ENCODE measurements at places on chromosomes 16 and 17.

DNA sequence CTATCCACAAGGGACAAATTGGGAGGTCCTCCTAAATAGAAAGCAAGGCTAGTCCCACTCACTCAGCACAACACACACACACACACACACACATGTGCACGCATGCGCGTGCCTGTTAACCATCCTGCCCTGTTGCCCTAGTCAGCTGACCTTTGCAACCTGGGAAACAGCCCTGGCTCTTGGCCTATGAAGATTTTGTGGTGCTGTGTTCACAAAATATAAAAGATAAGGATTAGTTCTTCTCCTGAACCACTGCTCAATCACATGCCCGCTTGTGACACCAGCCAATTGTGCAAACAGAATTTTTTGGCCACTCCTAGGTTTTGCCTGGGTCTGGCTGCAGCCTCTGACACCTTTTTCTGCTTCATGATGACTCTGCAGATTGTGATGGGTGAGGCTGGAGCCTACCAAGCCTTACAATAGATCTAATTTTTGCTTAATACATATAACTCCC, 3.3 kb upstream of the CES1 start:
- no peak for DNase-seq

DNA sequence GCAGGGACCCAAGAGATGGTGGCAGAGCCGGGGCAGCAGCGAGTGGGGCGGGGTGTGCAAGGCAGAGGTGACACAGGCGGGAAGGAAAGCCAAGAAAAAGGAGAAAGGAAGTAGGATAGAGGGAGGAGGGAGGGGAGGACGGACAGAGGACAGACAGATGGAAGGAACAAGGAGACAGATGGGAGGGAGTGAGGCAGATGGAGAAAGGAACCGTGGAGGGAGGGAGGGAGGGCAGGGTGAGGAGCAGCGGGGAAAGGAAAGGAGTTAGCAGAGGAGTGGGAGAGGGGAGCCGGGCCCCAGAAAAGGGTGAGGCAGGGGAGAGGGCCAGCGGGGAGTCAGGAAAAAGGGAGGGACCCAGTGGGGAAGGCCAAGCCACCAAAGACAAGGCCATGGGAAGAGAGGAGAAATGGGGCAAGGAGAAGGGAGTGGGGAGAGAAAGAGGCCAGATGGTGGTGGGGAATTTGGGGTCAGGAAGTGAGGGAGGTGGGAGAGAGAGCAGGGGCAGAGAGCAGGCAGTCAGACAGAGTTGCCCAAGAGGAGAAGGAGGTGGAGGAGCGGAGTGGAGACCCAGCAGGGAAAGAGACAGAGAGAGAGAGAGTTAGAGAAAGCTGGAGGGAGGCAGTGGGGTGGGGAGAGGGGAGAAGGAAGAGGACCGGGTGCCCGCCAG, 13.2 kb upstream of the ASGR1 start:
- DNase-seq = no peak

DNA sequence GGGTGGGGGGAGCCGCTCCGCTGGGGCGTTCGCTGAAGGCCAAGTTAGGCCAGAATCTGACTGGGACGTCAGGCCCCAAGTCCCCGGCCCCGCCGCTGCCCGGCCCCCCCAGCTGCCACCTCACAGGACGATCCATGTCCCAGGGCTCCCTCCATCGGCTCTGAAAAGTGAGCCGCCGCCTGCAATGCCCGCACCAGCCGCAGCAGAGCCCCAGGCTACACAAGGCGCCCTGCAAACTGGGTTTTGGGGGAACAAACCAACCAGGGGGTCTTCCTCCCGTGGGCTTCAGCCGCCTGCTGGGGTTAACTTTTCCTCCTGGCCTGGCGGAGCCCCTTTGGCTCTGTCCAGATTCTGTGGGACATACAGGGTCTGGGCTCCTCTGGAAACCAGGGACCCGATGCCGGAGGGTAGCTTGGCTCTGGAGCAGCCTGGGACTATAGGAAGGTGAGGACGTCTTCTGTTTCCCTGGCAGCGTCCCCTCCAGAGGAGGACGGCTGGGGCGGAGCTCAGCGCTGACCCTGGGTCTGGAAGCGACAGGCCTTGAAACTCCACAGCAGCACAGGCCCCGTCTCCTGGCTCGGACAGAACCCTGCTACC, 835 bp downstream of the NME4 start:
- no peak for DNase-seq

GRCh38 chr16:31420037-31420436, 8.1 kb downstream of the COX6A2 start:
- DNase-seq = no peak

GRCh38 chr16:21717608-21718007, 53.8 kb downstream of the OTOA start:
- no peak for DNase-seq

- no peak for DNase-seq
These were observed 19.5 kb downstream of the PLLP start for GRCh38 chr16:57264950-57265371.

GRCh38 chr17:13962716-13963240, 106.5 kb upstream of the COX10 start:
- no peak for DNase-seq

DNA sequence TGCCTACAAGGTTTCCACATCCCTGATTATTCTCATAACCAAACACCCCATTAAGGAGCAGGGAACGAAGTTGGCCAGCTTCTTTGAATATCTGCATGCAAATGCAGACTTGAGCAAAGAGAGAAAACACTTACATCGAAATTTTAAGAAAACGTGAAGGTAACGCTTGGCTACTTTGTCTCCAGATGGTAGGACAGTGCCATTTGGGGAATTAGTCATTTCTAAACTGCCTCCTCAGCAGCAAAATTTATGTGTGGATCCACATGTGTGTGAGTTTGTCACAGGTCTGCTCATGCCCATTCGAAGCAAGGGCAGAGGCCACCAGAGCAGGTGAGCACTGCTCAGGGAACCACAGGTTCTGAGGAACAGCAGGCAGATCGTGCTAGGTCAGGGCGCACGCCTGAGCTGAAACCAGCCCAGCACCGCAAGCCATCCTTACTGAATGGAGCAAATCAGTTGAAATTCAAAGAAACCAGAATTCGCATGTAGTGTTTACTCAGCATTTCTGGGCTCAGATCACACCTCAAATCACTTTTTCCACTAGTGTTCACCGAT, 80.1 kb downstream of the SOCS1 start:
- DNase-seq = no peak

- no peak for DNase-seq
These were observed 409.6 kb downstream of the NPIPA8 start for GRCh38 chr16:17926866-17927399.

DNA sequence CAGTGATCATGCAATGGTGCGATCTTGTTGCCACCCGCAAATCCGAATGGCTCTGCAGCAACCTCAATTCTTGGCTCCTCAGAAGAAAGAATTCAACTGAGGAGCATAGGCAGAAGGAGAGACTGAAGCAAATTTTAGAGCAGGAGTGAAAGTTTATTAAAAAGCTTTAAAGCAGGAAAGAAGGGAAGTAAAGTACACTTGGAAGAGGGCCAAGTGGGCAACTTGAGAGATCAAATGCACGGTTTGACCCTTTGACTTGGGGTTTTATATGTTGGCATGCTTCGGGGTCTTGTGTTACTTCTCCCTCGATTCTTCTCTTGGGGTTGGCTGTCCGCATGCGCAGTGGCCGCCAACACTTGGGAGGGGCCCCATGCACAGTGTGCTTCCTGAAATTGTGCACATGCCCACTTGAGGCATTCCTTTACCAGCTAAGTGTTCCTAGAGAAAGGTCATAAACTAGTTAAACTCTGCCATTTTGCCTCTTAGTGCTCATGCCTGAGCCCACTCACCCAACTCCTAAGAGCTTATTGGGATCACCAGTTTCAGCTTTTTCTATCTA, 36.7 kb downstream of the ZNRF1 start:
- no peak for DNase-seq

DNA sequence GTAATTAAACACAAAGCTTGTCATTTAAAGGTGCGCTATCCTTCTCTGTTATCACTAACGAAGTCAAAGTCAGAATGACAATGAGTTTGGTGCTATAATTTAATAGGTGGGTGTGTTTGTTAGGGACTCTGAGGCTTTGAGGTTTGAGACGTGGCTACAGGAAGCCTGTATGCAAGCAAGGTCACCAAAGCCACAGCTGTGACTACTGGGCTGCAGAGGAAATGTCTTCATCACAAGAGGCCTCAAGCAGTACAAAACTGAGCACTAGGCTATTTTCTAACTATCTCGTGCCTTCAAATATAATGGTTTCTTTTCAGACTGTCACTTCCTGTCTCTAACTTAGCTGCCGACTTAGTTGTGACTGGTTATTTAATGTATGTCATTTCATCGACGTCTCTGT, 141.2 kb downstream of the AATF start:
- DNase-seq = peak; percentile 23

DNA sequence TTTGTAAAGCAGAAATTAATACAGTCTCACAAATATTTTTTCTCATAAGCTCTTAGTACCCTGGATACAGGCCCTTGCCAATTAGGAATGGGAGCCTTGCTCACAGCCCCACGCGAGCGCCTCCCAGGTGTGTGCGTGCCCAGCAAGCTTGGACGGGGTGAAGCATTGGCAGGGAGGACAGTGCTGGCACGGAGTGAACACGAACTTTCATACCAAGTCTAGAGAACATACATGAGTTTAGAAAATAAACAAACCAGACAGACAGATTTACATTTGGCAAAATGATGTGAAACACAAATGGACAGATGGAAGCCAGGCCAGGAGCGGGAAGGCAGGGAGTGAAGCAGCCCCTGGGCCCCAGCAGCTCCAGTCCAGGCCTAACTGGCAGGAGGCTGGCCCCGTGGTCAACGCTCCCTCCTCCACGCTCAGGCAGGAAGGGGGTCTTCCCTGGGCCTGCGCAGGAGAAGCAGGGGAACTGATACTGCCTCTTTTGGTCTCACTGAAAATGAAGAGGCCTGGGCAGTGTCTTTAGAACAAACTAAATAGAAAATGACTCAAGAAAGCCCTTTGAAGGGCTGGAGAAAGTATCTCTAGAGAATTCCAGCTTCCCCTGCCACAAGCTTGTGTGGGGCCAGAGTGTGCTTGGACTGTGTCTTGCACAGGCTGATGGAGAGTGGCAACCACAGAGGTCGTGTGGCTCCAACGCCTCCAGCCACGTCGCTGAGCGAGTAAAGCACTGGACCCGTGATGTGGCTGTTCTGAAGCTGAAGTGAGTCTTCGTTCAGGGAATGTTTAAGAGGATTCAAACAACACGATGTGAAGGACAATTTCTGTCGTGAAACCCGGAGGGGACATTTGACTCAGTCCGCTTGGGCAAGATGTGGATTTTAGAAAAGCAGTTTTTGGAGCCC, 9.9 kb upstream of the FOXJ1 start:
- no peak for DNase-seq

GRCh38 chr17:61496957-61497653, 44.9 kb downstream of the TBX4 start:
- no peak for DNase-seq

DNA sequence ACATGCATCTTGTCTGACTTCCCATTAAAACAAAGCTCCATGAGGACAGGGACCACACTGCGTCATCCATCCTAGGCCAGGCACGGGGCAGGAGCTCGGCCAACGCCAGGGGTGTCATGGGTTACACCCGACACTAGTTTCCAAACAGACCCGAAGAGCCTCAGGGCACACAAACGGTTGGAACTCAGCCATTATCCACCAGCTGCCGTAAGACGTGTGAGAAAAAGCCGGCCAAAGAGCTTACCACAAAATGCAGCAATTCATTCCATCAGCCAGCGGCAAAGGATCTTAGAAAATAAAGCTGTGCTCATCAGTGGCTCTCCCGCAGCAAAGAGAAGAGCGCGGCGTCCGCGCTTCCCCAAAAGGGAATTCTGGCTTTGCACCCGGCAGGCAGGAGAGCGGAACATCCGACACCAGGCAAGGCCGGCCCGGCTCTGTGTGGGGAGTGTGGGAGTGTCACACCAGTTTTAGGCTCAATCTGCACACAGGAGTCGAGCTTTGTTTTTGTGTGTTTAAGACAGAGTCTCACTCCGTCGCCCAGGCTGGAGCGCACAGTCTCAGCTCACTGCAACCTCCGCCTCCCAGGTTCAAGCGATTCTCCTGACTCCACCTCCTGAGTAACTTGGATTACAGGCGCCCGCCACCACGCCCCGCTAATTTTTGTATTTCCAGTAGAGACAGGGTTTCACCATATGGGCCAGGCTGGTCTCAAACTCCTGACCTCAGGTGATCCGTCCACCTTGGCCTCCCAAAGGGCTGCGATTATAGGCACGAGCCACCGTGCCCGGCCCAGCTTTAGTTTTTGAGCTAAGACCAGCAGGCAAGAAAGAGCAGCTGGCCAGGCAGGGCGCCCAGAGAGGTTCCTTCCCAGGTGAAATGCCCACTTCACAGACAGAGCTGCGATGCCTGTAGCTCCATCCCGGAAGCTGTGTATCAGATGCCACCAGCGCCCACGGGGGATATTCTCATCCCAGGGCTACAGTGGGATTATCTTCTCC, 1.5 kb downstream of the SLC38A8 start:
- DNase-seq = no peak

DNA sequence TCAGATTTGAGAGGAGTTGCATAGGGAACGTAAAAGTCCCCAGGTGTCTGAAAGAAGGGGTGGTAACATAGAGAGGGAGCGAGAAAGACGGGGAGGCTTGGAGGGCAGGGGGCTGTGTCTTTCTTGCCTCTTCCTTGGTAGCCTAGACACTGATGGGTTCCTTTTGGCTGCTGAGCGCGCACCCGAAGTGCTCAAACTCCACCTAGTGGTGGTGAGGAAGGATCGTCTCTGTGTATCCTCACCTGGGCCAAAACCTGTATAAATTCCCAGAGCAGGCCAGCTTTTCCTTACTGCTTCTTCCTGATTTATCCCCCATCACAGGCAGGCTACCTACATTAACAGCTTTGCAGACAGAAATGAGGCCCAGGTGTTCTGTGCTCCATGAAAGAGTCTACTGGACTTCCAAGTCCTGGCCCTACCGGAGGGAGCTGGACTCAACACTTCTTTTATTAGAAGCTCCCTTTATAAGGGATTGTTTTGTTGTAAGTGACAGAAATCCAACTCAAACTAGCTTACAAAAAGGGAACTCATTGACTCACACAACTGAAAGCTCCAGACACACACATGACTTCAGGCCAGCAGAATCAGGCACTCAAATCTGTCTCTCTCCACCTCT, 5.5 kb upstream of the SLC25A35 start:
- DNase-seq = peak; percentile 28

GRCh38 chr16:13269905-13270528, 368.6 kb downstream of the SHISA9 start:
- no peak for DNase-seq

- no peak for DNase-seq
These were observed 188.5 kb downstream of the MSI2 start for GRCh38 chr17:57444682-57445450.

All from stimulated activated naive CD4-positive, alpha-beta T cell treated with Interleukin-2 at 50 U/mL for 16 hours (primary cell).